Effector memory CD8-positive, alpha-beta T cell (primary cell): ENCODE measurements at places on chromosomes 1 and 21.

- peaks cover 2% of the 10 kb centered on the region for H3K4me1 ChIP-seq
- H3K27me3 ChIP-seq, result peaks cover 22% of the 10 kb centered on the region
- no peak within 1 kb of the TSS for H3K4me3 ChIP-seq
- no peaks in the 10 kb centered on the region for H3K36me3 ChIP-seq
- no peak within 1 kb of the TSS for H3K27ac ChIP-seq
Observed at GRCh38 chr1:182684116-182684828, at the start of gene RGS8. Gene RGS8 (minus strand): TSS chr1:182684587. CDS start chr1:182669649, 14,938 bp downstream.

DNA sequence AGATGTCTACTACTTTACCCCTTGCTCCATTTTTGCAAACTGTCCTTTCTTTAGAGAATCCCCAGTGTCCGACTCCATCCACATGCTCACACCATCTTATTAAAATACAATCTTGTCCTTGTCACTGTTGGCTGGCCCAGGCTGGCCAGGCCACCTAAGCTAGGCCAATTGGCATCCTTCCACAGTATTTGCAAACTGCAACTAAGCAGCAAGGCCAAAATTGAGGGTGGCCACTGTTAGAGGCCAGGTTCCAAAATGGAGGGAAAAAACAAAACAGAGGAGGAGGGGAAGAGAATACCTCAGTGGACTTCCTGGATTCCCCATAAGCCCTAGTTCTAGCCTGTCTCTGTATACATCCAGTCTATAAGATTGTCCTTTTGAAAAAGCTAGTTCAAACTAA, 4.3 kb downstream of the FAM89A start:
- H3K4me3 ChIP-seq, result no peak overlapping the region
- H3K27me3 ChIP-seq, result no peaks in the 10 kb centered on the region
- DNase-seq, result no peak

DNA sequence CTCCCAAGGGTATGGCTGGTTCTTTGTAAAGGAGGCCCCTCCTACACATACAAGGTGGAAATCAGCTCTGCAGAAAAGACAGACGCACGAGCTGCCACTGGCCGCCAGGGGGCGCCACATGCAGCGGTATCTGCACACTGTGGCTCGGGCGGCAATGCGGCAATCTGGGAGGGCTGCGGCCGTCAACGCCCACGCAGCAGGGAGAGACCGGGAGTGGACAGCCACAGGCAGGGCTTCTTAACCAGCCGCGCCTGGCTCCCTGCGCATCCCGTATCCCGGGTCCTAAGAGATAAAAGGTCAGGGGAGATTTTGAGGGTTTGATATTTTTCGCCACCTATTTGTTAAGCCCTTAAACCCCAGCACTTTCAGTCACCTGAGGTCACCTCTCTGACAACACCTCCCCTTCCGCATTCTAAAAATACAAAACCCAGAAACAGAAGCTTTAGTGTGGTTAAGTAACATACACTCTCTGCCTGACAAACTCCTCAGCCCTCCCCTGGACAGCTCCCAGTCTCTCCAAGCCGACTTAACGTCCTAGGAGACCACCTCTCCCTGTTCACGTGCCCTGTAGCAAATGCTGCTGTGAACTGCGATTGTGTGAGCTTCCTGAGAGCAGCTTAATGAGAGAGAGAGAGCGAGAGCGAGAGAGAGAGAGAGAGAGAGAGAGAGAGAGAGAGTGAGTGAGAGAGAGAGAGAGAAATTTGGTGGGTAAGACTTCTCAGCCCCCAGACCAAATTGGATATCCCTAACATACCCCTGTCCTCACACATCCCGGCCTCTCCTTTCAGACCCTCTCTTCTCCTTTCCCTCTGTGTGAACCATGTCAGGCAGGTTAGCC, 13.5 kb upstream of the KCNA2 start:
- H3K4me3 ChIP-seq, result peak overlapping the region; percentile 82
- H3K36me3 ChIP-seq, result peaks cover 19% of the 10 kb centered on the region
- H3K27me3 ChIP-seq, result no peaks in the 10 kb centered on the region
- H3K4me1 ChIP-seq, result peaks cover 28% of the 10 kb centered on the region
- peak overlapping the region; percentile 89 for H3K27ac ChIP-seq

DNA sequence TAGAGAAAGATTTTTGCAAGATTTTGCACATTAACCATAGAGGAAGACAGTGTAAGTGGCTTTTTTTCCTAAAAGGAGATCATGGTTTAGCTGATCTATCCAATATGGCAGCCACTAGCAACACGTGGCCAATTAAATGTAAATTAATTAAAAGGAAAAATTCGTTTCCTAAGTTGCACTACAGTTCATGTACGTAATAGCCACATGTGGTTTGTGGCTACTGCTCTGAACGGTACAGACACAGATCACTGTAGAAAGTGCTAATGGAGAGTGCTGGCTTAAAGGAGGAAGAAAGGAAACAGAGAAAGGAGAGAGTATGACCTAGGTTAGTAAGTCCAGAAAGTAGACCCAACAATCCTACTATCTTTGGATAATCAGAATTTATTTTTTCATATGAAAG, 170.8 kb downstream of the SIPA1L2 start:
- DNase-seq, result no peak
- H3K4me1 ChIP-seq, result peaks cover 11% of the 10 kb centered on the region
- no peak overlapping the region for H3K4me3 ChIP-seq
- H3K27me3 ChIP-seq, result no peaks in the 10 kb centered on the region

GRCh38 chr1:202242080-202242419, 48.5 kb downstream of the LGR6 start:
- H3K27me3 ChIP-seq, result peaks cover 21% of the 10 kb centered on the region
- no peak overlapping the region for H3K4me3 ChIP-seq
- no peak for DNase-seq
- H3K36me3 ChIP-seq, result peaks cover 7% of the 10 kb centered on the region
- H3K27ac ChIP-seq, result peak overlapping the region; percentile 45

- no peaks in the 10 kb centered on the region for H3K36me3 ChIP-seq
- no peak overlapping the region for H3K27ac ChIP-seq
- H3K4me3 ChIP-seq, result no peak overlapping the region
- H3K27me3 ChIP-seq, result peaks cover 15% of the 10 kb centered on the region
- DNase-seq, result no peak
Observed at GRCh38 chr21:35335951-35336446, 286.9 kb upstream of the RUNX1 start.
